GM23248 (cell line): ENCODE measurements at places on chromosomes 7 and 10. TPM values are rescaled to one million over a fixed set of nuclear protein-coding genes. Genes with fewer than 3 reads are reported as not detected.

DNA sequence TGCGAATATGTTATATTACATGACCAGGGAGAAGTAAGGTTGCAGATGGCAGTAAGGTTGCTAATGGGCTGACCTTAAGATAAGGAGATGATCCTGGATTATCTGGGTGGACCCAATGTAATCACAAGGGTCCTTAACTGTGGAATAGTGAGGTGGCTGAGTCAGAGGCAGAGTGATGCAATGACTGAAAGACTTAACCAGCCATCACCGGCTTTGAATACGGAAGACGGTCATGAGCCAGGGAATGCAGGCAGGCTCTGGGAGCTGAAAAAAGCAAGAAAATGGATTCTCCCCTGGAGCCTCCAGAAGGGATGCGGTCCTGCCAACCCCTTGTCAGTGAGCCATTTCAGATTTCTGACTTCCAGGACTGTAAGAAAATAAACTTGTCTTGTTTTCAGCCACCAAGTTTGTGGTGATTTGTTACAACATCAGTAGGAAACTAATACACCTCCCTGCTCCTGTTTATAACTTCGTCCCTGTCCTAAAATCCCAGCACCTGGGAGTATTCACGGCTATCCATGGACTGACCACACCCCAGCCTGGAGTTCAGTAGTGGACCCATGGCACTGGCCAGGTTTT lies 4.6 kb upstream of the C10orf95 start:
- DNase-seq: peak; percentile 89

DNA sequence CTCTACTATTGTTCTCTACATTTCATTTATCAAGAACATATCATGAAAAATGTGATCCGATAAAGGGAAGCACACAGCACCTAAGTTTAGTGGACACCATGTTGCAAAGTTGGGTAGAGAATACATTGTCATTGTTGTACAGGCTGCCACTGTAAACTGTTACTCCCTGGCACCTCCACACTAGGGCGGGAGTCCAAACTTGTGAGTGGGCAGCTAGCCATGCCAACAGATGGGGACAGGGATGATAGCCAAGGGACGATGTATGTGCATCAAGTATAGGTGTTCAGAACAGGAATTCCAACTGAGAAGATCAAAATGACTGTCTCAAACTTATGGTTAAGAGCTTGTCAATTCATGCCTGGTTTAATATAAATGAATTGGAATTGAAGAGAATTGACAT lies 31.1 kb upstream of the COMMD3 start:
- no peak for DNase-seq

GRCh38 chr10:58451193-58451889 lies 61.3 kb upstream of the BICC1 start:
- no peak for DNase-seq

DNA sequence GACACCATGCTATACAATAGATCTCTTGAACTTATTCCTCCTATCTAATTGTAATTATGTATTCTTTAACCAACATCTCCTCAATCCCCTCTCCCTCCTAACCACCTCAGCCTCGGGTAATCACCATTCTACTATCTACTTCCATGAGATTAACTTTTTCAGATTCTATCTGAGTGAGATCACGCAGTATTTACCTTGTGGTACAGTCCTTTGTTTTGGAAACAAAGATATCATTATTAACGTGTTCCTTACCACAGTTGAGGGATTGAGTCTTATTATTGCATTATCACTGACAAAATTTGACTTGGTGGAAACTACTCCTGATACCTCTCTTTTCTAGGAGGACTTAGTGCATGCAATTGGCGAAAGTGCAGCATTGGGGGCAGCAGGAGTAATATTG lies 26.0 kb upstream of the HYAL4 start:
- DNase-seq: no peak

Gene EBLN1
- polyA plus RNA-seq: not detected in 2 replicates

Gene CCDC146
- polyA plus RNA-seq: 0.78 and 0.87 TPM in 2 replicates

Gene C10orf105
- 0.06 TPM in 1 of 2 replicates, not detected in the other for polyA plus RNA-seq
